ENCODE measurements at places on chromosomes 2 and 18.

DNA sequence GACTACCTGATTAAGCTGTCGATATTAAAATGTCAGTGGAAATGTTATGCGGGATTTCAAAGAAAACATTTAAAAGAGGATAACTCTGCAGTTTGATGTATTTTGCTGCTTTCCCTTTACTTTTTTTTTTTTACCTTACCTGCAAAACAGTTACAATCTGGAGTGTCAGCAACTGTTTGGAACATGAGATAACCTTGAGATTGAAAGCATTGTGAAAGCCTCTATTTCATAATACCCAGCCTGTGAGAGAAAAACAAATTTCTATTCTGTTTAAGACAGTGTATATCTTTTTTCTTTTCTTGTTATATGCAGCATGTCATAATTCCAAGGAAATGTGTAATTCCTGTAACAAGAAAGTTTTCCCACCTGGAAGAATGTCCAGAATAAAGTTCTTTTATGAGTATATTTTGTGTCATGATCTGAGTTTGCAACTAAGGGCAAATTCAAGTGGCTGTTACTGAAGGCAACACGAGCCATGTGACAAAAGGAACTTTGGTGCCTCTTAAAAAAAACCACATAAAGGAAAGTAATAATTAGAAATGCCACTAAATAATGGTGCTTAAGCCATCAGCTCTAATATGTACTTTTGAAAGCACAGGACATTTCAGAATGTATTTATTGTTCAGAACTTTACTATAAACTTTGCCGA, 297.0 kb upstream of the DSEL start:
- no peak for DNase-seq

GRCh38 chr2:176118601-176119339, 2.2 kb downstream of the HOXD10 start:
- peak; percentile 88 for DNase-seq

GRCh38 chr2:110172506-110172905, 32.3 kb downstream of the NPHP1 start:
- DNase-seq: no peak

DNA sequence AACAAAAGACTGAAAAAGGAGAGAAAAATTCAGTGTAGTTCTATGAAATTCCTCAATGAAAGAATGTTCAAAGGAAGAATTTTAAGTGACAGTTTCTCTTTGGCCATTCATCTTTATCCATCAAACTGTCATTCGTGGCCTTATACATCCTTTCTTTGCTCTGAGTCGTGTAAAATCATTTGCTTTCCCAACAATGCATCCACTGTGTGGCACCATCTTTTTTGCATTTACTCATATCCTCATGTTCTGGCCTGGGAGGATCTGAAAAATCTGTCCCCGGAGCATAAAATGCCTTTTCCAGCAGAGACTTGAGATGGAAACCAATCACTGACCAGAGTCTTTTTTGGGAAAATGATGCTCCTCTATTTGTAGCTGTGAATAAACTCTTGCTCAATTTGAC, 240.3 kb upstream of the ETAA1 start:
- DNase-seq: no peak

- DNase-seq: no peak
Measured at GRCh38 chr2:219946529-219946928, 319.1 kb downstream of the SLC4A3 start.

DNA sequence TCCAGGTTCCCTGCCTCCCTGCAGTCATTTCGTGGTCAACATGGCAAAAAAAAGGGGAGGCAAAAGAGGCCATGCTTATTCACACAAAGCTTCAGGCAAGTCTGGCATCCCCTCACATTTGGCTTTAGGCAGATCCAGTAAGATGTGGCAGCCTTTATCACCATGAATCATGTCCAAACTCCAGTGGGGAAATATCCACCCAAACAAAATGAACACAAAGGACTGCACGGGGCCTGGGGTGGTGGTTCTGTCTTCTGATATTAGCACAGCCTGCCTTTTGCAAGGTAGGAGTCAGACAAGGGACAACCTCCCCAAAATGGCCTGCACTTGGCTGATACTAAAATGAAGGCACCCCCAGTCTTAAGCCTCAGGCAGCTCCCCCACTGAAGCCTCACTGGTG, 129.9 kb downstream of the ZBTB7C start:
- no peak for DNase-seq

DNA sequence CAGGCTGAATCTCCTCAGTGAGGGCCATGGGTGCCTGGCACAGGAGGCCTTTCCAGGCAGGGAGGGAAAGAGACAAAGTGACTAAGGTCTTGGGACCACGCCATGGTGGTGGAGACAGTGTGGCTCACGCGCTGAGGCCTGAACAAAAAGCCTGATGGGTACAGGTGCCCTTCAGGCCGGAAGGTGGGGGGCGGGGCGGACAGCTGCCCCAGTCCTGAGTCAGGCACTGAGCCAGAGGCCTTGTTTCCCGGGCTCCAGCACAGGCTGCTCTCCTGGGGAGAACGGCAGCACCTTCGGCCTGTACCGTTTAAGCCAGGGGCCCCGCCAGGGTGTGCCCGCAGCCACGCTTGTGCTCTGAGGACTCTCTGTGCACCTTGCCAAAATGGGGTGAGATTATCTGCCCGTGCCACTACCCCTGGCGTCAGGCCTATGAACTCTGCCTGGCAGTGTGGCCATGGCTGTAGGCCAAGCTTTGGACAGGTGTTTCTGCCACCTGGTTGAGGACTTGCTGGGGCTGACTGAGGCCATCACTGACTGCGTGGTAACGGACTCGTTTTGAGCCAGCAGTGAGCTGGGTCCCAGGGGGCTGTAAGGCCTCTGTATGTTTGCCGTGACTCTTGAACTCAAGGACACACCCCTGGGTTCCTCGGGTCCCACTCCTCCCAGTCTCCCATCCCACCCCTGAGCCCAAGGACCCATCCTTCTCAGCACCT, 31.7 kb upstream of the DNMT3A start:
- peak; percentile 58 for DNase-seq

DNA sequence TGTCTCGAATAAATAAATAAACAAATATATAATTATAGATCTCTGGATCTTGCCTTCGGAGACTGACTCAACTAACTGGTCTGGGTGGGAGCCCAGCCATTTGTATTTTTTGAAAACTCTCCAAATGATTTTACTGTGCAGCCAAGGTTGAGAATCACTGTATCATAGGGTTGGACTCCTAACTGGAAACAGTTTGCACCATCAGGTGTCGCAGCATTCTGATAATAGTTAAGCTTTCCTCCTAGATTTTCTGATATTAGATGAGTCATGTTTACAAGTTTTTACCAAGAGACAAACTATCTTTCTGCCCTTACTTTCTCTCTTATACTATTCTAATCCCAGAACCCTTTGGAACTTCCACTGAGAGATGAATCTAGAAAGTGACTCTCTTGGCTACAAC, 16.8 kb downstream of the IL37 start:
- DNase-seq: no peak

All from left colon (tissue), 2 donors.